ENCODE measurements at places on chromosomes 5 and 9.

GRCh38 chr5:6832994-6833393, 119.8 kb downstream of the TENT4A start:
- DNase-seq: no peak

DNA sequence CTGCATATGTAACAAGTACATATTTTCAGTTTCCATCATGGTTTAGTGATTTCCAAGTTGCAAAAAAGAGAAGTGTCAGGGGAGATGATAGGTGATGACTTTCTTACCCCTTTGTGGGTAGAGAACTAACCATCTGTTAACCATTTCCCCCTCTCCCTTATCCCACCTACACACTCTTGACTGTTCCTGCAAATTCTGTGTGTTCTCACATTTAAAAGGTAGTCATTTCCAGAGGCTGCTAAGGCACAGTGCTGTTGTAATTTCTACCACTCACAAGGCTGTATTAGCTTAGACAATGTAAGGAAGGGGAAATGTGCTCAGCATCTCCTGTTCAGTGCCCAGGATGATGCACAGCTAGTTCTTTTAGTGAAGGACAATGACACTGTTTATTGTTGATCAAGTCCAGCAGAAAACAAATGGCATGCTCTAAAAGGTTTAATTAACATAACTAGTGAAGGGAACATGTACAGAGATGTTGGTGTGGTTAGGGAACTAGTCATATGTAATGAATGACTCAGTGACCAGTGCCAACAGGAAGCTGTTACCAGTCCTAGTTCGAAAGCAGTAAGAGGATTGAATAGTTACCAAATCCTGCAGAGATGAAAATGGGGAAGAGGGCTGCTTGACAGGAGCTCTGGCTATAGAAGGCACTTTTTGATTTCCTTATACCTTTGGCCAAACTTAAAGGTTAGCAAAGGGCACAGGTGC, 165.1 kb downstream of the PLK2 start:
- no peak for DNase-seq

GRCh38 chr9:137460363-137461315, 1.5 kb upstream of the NSMF start:
- DNase-seq: no peak

DNA sequence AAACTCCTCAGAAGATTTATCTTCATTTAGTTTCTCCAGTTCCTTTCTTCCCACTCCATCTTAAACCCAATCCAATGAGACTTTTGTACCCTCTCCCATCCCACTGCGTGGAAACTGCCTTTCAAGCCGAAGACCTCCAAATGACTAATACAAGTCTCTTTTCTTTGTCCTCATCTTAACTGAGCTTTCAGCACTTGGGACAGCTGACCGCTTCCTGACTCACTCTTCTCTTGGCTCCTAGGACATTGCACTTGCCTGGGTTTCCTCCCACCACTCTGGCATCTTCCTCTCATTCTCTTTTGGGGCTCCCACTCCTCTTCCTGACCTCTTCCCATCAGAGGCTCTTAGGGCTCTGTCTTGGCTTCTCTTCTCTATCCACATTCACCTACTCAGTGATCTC, 243.7 kb downstream of the HSPA4 start:
- no peak for DNase-seq

DNA sequence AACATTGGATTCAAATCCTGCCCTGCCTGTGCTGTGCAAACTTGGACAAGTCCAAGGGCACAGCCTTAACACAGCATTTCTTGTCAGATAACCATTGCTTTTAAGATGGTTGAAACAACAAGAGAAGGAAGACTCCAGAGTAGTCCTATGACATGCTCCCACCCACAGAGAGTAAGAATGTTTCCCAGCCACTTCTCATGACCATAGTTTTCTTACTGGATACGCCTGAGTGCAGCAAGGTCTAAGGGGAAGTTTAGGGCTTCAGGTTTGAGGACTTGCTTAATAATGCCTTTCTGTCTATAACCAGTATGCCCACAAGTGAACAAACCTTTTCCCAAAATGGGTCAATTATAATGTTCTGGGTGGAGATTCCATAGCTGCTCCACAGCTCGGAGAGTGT, 126.4 kb downstream of the SLF1 start:
- no peak for DNase-seq

DNA sequence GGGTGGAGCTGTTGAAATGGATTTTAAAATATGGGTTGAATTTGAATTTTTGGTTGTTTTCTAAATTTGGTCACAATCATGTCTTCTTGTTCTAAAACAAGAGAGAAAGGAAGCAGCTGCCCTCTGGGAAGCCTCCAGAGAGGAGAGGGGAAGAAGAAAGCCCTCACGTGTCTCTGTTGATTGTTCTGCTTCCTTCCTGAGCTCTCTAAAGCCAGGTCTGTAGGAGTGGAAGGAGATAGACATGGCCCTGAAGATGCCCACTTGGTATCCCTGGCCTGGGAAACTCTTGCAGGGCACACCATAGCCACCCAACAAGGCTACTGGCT, 59.6 kb downstream of the GALNT12 start:
- no peak for DNase-seq

- DNase-seq: no peak
Measured at GRCh38 chr5:112203229-112203628, 215.8 kb downstream of the EPB41L4A start.

DNA sequence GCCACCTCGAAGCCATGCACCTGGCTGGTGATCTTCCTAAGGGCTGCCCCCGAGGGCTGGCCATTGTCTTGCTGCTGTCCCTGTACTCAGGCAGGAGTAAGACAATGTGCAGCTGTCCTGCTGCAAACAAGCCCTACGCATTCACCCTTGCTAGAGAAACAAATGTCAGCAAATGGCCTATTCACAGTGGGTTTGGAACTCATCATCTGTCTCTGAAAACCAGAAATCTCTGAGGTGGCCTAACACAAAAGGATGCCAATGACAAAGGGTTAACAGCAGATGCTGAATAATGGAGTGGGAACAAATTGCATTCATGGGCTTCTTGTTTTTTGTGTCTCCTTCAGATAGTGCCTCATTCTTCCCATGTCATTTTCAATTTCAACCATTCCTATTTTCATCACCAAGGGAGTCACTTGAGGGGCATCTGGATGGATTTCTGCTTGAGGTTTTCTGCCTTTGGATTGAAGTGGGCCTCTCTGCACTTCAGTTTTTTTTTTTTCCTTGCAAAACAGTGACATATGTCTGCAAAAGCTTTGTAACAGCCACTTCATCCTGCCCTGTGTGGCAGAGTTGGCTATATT, 261.6 kb upstream of the VLDLR start:
- DNase-seq: no peak

- no peak for DNase-seq
Measured at GRCh38 chr5:180399401-180400215, 46.5 kb upstream of the GFPT2 start.

GRCh38 chr9:38154501-38155421, 85.7 kb upstream of the SHB start:
- no peak for DNase-seq

DNA sequence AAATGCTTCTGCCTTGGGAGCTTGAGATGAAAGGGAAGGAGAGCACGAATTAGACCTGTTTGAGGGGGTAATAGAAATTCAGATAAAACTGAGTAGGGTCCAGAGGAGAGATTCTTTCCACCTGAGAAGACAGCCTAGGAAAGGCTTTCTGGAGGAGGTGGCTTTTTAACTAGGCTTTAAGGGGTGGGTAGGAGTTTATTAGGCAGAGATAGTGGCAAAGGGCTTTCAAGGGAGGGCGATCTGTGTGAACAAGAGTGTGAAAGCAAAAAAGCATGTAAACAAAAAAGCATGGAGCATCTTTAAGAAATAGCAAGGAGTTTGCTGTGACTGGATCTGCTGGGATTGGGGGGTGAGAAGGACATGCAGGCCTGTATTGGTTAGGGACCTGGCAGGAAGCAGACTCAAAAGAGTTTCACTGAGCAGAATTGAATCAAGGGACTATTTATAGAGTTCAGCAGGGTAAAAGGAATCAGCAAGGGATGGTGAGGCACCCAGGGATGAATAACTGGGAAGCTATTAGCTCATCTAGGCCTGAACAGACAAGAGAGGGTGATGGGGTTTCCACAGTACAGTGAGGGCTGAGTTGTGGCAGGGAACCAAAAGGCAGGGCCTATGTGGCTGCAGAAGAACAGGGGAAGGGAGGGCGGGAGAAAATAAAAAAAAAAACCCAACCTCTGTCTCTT, 18.8 kb downstream of the SLC1A1 start:
- DNase-seq: no peak

DNA sequence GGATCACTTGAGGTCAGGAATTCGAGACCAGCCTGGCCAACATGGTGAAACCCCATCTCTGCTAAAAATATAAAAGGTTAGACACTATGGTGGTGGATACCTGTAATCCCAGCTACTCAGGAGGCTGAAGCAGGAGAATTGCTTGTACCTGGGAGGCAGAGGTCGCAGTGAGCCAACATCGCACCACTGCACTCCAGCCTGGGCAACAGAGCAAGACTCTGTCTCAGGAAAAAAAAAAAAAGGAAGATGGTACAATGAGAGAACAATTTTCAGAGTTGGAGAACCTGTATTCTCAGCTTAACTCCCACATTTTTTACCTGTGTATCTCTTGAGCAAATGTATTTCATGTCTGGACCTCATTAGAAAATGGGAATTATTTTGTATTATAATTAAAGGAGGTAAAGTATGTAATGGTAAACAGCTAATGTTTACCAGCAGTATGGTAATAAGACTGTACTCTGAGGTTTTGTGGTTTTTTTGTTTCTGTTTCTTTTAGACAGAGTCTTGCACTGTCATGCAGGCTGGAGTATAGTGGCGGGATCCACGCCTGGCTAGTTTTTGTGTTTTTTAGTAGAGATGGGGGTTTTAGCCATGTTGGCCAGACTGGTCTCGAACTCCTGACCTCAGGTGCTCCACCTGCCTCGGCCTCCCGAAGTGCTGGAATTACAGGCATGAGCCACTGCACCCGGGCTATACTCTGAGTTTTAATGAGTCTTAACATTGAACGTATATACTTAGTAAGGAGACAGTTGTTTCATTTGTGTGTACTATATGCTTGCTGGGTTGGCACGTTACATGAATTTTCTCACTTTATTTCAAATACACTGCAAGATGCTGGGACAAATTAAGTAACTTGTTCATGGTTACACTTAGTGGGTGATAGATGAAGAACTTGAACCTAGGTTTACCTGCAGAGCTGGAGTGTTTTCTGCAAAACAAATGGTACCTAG, 16.2 kb downstream of the UHRF2 start:
- peak; percentile 19 for DNase-seq

Measured in DND-41 (cell line).